Right forelimb (tissue), 1 donor: ENCODE measurements at places on chromosomes 5 and 9.

GRCh38 chr5:80701597-80701996 is 46.8 kb upstream of the DHFR start:
- no peak for DNase-seq

DNA sequence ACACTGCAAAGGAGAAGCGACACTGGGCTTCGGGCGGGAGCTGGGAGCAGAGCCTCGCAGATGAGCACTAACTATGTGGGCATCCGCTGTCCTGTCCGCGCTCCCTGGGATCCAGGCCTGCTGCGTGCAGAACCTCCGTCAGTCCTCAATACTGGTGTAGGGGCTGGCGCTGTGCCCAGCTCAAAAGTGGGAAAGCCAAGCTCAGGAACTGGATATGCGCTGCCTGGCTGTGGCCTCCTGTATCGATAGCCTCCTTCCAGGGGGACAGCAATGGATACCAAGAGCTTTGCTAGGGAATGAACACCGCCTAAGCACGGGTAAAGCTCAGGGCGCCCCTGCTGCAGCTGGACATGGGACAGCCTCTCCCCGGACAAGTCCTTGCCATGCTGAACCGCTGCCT is 270.4 kb downstream of the NSG2 start:
- no peak for DNase-seq

GRCh38 chr9:20940447-20941173 is 90.8 kb downstream of the HACD4 start:
- DNase-seq = no peak

- DNase-seq = no peak
These were observed 186.5 kb downstream of the EFNA5 start for GRCh38 chr5:107484281-107484680.

- no peak for DNase-seq
These were observed 75.3 kb downstream of the KIF4B start for GRCh38 chr5:155088811-155089210.

DNA sequence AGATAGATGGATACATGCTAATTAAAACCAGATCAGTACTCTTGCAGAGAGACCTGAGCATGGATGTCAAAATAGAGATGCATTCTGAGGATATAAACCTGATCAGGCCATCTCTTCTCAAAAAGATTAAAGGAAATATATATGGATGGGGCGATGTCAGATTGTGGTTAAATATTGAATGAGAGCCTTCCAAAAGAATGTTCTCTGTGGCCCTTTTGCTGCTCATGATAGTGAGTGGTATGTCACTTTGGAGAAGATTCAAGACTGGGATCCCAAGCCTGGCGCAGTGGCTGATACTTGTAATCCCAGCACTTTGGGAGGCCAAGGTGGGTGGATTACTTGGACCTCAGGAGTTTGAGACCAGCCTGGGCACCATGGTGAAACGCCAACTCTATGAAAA is 20.5 kb downstream of the ZNF131 start:
- no peak for DNase-seq

DNA sequence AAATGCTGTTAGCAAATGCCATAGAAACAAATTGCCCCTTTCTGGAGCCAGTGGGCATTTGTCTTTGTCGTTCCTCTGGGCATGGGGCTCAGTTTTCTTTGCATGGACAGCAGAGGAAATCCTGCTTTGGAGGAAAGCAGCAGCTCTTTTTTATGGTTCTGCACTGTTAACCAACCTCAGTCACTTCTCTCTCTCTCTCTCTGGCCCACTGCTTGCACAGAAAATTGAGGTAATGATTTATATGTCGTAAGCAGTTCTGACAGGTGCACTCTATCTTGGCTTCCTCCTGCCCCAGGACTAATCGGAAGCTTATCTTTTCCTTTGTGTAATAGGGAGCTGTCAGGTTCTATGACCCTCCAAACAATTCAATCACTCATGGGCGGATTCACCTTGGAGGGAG is 159.6 kb upstream of the GPR151 start:
- no peak for DNase-seq

DNA sequence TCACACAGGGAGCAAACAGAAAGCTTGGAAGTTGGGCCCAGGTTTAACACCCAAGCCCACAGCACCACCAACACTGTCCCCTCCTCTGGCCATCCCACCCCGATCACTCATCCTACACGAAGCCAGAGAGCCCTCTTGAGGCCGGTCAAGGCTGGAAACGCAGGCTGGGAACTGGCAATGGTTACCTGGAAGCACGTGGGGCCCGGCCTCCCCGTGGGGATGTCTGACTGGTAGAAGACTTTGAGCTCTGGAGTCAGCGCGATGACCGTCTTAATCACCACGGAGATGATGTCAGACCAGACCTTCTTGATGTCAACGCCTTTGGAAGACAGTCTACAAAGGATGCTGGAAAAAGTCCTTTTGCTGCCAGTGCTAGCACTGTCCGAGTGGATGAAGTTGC is 104.1 kb downstream of the TTLL11 start:
- no peak for DNase-seq

GRCh38 chr5:167951116-167951515 is 340.3 kb upstream of the WWC1 start:
- DNase-seq = no peak

GRCh38 chr9:96199006-96199405 is 103.0 kb downstream of the HSD17B3 start:
- DNase-seq = no peak

DNA sequence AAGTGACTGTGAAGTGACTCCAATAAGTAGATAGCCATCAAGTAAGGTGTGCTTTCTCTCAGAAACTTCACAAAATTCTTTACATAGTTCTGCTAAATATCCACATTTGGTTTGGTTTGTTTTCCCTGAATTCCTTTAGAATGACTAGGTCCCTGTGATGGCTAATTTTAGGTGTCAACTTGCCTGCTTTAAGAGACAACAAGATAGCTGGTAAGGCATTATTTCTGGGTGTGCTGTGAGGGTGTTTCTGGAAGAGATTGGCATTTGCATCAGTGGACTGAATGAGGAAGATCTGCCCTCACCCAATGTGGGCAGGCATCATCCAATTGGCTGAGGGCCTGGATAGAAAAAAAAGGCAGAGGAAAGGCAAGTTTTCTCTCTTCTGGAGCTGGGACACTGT is 8.3 kb upstream of the PTBP3 start:
- DNase-seq = no peak

DNA sequence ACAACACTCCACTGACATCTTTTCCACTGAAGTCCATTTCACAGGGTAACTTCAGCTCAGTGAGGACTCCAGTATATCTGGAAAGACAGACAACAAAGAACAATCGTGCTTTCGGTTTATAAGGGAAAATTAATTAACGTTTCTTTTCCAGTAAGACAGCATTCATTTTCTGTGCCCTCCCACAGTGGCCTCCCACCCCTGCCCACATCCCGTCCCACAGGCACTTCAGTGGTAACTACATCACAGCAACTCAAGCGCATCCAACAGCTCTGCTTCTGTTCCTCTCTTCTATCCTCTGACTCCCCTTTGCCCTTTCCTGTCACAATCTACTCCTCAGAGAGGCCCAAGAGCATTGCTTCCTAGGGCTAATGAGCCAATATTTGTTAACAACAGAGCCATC is 40.3 kb downstream of the GLDC start:
- DNase-seq = no peak

GRCh38 chr5:138726848-138727247 is 26.4 kb upstream of the CTNNA1 start:
- no peak for DNase-seq

DNA sequence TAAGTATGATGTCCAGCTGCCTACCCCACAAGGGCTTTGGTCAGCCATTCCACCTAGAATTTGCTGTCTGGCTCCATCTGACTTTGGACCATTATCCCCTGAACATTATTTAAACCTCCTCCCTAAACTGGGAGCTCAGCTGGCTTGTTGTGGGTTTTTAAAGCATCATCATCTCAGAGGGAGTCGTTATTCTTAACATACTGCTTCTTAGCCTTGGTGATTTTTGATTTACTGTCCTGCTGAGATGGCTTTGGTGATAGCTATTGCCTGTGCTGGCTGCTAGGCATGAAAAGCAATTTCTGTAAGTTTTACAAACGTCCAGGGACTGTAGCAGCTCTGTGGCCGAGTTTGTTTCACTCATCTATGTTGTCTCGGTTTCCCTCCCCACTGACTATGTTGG is 256.1 kb downstream of the NR3C1 start:
- no peak for DNase-seq

- no peak for DNase-seq
These were observed 146.9 kb upstream of the SLC1A3 start for GRCh38 chr5:36459176-36460135.

DNA sequence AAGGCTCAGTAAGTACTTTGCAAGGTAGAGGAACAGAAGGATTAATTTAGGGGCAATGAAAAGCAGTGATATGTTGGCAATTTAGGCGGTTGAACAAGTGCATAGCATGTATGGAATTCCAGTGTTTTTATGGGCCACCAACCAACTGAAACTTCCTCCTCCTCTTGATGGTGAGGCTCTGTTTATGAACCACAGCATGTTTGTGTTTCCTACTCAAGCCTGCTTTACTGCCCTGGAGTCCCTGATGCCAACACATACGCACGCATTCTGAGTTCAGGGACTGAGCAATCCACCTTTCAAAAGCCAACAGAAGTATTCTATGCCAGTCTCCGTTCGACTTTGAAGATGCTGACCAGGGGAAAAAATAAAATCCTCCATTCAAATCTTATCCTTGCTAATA is 417.5 kb downstream of the EFNA5 start:
- DNase-seq = peak; percentile 49

GRCh38 chr5:139872851-139873794 is 77.5 kb downstream of the PSD2 start:
- no peak for DNase-seq

DNA sequence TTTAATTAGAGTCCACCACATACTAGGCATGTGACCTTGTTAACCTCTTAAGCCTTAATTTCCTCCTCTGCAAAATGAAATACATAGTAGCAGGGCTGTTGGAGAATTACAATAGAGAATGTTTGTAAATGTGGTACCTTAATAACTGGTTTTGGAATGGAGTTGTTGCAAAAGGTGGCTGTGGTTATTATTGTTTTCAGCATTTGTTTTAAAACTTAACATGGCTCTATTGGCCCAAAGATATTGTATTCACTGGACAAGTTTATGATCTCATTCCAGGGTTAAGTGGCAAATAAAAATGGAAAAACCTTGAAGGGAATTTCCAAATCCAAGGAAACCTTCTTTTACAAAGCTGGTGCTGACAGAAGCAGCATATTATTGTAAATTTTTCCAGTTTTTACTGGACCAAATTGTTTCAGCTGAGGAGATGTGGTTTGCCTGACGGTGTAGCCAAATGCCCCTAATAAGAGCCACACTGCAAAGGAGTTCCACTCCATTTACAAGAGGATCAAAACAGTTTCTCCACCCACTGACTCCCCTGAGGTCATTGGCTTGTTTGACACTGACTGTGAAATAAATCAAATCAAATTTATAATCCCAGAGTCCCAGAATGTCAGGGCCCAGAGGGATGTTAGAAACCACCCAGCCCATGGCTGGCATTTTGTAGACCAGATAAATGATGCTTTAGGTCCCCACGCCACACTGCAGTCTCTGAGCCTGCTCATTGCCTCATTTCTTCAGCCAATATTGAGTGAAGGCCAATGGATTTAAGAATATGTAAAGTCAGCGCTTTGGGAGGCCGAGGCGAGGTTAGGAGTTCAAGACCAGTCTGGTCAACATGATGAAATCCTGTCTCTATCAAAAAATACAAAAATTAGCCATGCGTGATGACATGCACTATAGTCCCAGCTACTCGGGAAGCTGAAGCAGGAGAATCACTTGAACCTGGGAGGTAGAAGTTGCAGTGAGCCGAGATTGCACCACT is 45.2 kb downstream of the ADRA1B start:
- no peak for DNase-seq

GRCh38 chr9:37100741-37101140 is 19.6 kb upstream of the ZCCHC7 start:
- DNase-seq = no peak

GRCh38 chr9:96720435-96720834 is 57.5 kb downstream of the ZNF510 start:
- no peak for DNase-seq

- no peak for DNase-seq
These were observed 108.2 kb upstream of the TNC start for GRCh38 chr9:115226152-115226551.

DNA sequence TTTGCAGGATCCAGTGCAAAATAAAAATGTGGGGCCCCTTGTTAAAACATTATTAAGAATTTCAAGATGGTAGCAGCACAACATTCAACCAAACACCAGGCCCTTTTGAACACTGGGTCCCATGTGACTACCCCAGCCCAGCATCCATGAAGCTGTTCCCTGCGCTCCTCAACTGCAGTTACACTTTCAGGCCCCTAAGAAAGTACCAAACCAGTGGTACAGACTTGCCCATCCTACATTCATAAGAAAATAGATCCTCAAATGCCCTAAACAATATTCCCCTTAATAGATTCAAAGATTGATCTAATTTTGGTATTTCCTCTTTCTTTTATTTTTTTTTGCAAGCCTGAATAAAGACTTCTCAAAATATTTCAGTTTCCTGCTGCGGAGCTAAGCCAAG is 201.7 kb downstream of the EFNA5 start:
- no peak for DNase-seq

- DNase-seq = no peak
These were observed 46.6 kb downstream of the ADAMTSL1 start for GRCh38 chr9:18520416-18521047.

DNA sequence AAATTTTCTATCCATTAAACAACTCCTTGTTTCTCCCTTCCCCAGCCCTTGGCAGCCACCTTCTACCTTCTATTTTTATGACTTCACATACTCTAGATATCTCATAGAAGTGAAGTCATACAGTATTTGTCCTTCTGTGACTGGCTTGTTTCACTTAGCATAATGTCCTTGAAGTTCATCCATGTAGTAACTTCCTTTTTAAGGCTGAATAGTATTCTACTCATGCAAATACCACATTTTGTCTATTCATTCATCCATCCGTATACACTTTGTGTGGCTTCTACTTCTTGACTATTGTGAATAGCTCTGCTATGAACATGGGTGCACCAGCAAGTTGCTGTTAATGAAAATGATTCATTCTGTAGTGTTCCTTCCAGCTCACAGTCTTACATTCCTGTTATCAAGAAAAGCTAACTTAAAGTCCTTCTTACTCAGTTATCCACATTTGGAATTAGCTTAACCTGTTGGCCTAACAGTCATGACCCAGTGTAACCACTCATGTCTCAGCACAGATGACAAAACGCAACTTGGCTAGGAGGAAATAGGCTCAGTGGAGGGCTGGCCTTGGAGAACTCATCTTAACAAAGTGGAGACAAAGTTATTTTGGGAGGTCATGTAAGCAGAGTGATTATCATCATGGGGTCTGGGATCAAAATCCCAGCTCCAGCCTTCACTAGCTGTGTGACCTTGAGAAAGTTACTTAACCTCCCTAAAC is 129.7 kb upstream of the MAP3K1 start:
- no peak for DNase-seq

- no peak for DNase-seq
These were observed 14.3 kb upstream of the CXCL14 start for GRCh38 chr5:135593141-135593540.
